Spinal cord (tissue), 10 donors: ENCODE measurements at places on chromosomes 6 and 20. TPM values are rescaled to one million over a fixed set of nuclear protein-coding genes. Genes with fewer than 3 reads are reported as not detected.

- H3K36me3 ChIP-seq: no peaks in the 10 kb centered on the region
- no peaks in the 10 kb centered on the region for H3K4me1 ChIP-seq
- H3K4me3 ChIP-seq: no peak overlapping the region
- H3K27me3 ChIP-seq: no peaks in the 10 kb centered on the region
- no peak overlapping the region for H3K27ac ChIP-seq
Measured at GRCh38 chr6:36430351-36430750, 12.3 kb downstream of the PXT1 start.

- no peak for DNase-seq
- peaks cover 12% of the 10 kb centered on the region for H3K27me3 ChIP-seq
- peaks cover 47% of the 10 kb centered on the region for H3K4me1 ChIP-seq
- peak overlapping the region; percentile 39 for H3K4me3 ChIP-seq
Measured at GRCh38 chr6:44001318-44002066, 125.8 kb downstream of the MRPL14 start.

- H3K27ac ChIP-seq: no peak overlapping the region
- H3K27me3 ChIP-seq: peaks cover 7% of the 10 kb centered on the region
- DNase-seq: no peak
- peaks cover 36% of the 10 kb centered on the region for H3K4me1 ChIP-seq
- no peak overlapping the region for H3K4me3 ChIP-seq
- no peaks in the 10 kb centered on the region for H3K36me3 ChIP-seq
Measured at GRCh38 chr20:57835588-57836455, 126.0 kb upstream of the PMEPA1 start.

GRCh38 chr6:167351656-167352345 lies 26.9 kb downstream of the TTLL2 start:
- no peaks in the 10 kb centered on the region for H3K27me3 ChIP-seq
- H3K4me1 ChIP-seq: peaks cover 18% of the 10 kb centered on the region
- H3K36me3 ChIP-seq: no peaks in the 10 kb centered on the region
- H3K4me3 ChIP-seq: peak overlapping the region; percentile 47

- no peak for DNase-seq
- H3K4me1 ChIP-seq: no peaks in the 10 kb centered on the region
- no peak overlapping the region for H3K27ac ChIP-seq
- H3K4me3 ChIP-seq: no peak overlapping the region
- H3K36me3 ChIP-seq: no peaks in the 10 kb centered on the region
Measured at GRCh38 chr6:79307321-79308036, 73.0 kb upstream of the HMGN3 start.

GRCh38 chr6:136719280-136720044 lies 72.8 kb downstream of the MAP3K5 start:
- H3K4me3 ChIP-seq: no peak overlapping the region
- no peak for DNase-seq
- no peaks in the 10 kb centered on the region for H3K4me1 ChIP-seq
- no peaks in the 10 kb centered on the region for H3K36me3 ChIP-seq

GRCh38 chr6:158242071-158242606 lies 70.1 kb upstream of the TULP4 start:
- H3K4me1 ChIP-seq: no peaks in the 10 kb centered on the region
- no peak overlapping the region for H3K27ac ChIP-seq
- H3K4me3 ChIP-seq: no peak overlapping the region

- H3K4me1 ChIP-seq: no peaks in the 10 kb centered on the region
- DNase-seq: no peak
- no peak overlapping the region for H3K4me3 ChIP-seq
- no peak overlapping the region for H3K27ac ChIP-seq
- H3K36me3 ChIP-seq: no peaks in the 10 kb centered on the region
Measured at GRCh38 chr6:152571089-152571488, 66.1 kb downstream of the SYNE1 start.

GRCh38 chr6:36290668-36291620 lies 21.1 kb downstream of the PNPLA1 start:
- no peak overlapping the region for H3K27ac ChIP-seq
- no peaks in the 10 kb centered on the region for H3K27me3 ChIP-seq
- no peak for DNase-seq
- H3K4me3 ChIP-seq: no peak overlapping the region

GRCh38 chr6:146581968-146582367 lies 16.8 kb upstream of the ADGB start:
- H3K36me3 ChIP-seq: no peaks in the 10 kb centered on the region
- H3K27ac ChIP-seq: no peak overlapping the region
- no peak for DNase-seq
- H3K27me3 ChIP-seq: no peaks in the 10 kb centered on the region
- H3K4me3 ChIP-seq: no peak overlapping the region
- no peaks in the 10 kb centered on the region for H3K4me1 ChIP-seq

GRCh38 chr20:50583442-50584150 lies 73.4 kb downstream of the PTPN1 start:
- no peak for DNase-seq
- no peak overlapping the region for H3K27ac ChIP-seq
- peaks cover 75% of the 10 kb centered on the region for H3K36me3 ChIP-seq
- no peaks in the 10 kb centered on the region for H3K4me1 ChIP-seq
- no peaks in the 10 kb centered on the region for H3K27me3 ChIP-seq
- no peak overlapping the region for H3K4me3 ChIP-seq

DNA sequence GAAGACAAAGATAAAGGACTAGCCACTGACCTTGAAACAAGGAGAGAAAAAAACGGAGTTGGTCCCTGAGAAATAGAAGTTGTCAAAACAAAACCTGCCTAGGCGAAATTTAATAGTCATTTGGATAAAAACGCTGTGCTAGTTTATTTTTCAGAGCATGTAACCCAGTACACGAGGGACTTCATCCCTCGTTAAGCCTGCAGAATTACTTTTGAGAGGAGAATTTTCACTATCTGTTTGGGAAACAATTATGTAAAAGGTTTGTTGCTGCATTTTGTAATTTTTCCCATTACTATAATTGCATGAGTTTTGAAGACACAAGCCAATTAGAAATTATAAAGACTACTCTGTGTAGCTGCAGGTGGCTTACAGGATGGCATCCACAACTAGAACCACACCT lies 71.6 kb upstream of the MAP3K7 start:
- no peak overlapping the region for H3K27ac ChIP-seq
- DNase-seq: no peak
- no peak overlapping the region for H3K4me3 ChIP-seq
- no peaks in the 10 kb centered on the region for H3K36me3 ChIP-seq

DNA sequence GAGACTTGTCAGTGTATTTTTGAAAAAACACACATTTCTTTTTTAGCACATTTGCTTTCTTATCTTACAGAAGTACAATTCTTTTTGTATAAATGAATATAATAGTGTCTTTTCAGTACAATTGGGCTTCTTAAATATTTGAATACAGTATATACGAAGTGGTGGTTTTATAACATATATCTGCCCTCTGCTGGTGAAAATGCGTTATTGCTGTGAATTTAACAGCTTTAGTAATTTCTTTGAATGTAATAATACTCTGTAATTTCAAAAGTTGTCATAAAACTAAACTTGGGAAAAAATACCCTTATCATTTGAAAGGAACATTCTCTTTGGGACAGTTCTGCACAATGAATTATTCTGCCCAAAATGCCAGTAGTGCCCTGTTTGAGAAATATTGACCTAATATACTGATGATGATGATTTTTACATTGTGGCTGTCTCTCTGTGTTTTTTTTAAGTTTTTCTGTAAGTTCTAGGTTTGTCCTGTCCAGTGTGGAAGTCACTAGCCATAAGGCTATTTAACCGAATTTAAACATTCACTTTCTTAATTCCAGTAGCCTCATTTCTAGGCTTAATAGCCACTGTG lies 19.0 kb downstream of the SMAP1 start:
- H3K4me1 ChIP-seq: no peaks in the 10 kb centered on the region
- no peaks in the 10 kb centered on the region for H3K36me3 ChIP-seq
- DNase-seq: peak; percentile 19
- H3K27ac ChIP-seq: no peak overlapping the region
- H3K27me3 ChIP-seq: no peaks in the 10 kb centered on the region
- H3K4me3 ChIP-seq: no peak overlapping the region

GRCh38 chr20:667351-668034 lies 8.1 kb downstream of the SCRT2 start:
- H3K27ac ChIP-seq: no peak overlapping the region
- no peak overlapping the region for H3K4me3 ChIP-seq
- H3K27me3 ChIP-seq: peaks cover 28% of the 10 kb centered on the region

GRCh38 chr6:169923468-169924464 lies 172.3 kb downstream of the ERMARD start:
- no peaks in the 10 kb centered on the region for H3K36me3 ChIP-seq
- no peak overlapping the region for H3K4me3 ChIP-seq
- peaks cover 8% of the 10 kb centered on the region for H3K4me1 ChIP-seq
- H3K27me3 ChIP-seq: no peaks in the 10 kb centered on the region

SRSF3 gene
- total RNA-seq: 135 TPM

PGC gene
- total RNA-seq: not detected

C20orf141 gene
- total RNA-seq: not detected

DEFB127 gene
- not detected for total RNA-seq

VGLL2 gene
- total RNA-seq: 0.30 TPM

NKAIN4 gene
- total RNA-seq: 41.3 TPM

PTGIS gene
- 18.4 TPM for total RNA-seq

ZNF512B gene
- 10.6 TPM for total RNA-seq

KCNK17 gene
- 0.66 TPM for total RNA-seq
